ENCODE measurements at places on chromosomes 7 and 10.

DNA sequence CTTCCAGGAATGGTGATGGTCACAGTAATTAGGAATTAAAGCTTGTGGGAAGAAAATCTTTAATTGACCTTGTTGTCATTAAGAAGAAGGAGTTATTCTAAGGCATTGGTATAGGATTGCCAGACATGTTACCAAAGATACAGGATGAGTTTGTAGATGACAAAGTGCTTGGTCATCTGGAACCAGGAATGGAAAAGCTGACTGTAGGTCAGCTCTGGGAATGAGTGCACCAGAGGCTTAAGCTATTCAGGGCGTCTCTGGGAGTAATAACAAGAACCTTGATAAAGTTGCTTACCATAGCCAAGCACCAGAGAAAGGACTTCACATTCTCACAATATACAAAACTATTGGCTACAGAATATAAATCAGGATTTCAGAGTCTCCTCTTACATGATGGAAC lies 89.0 kb downstream of the PHTF2 start:
- no peak for DNase-seq

GRCh38 chr10:10320956-10321355 lies 696.7 kb upstream of the CELF2 start:
- no peak for DNase-seq

DNA sequence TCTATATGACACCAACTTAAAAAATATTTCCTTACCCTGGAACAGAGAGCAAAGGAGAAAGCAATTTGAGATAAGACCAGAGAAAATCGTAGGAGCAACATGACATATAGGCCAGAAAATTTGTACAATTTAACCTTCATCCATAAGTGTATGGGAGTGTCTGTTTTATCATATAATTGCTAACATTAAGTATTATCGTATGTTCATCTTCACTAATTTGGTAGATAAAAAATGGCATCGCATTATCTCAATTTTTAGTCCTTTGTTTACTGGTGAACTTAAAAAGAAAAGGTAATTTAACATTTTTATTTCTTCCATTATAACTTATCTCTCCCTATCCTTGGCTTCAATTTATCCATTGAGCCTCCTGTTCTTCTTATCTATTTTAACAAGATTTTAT lies 873.4 kb downstream of the KCNMA1 start:
- DNase-seq, result no peak

GRCh38 chr10:96846395-96846794 lies 14.3 kb downstream of the LCOR start:
- DNase-seq, result no peak

GRCh38 chr10:110780704-110781103 lies 91.0 kb upstream of the PDCD4 start:
- no peak for DNase-seq

DNA sequence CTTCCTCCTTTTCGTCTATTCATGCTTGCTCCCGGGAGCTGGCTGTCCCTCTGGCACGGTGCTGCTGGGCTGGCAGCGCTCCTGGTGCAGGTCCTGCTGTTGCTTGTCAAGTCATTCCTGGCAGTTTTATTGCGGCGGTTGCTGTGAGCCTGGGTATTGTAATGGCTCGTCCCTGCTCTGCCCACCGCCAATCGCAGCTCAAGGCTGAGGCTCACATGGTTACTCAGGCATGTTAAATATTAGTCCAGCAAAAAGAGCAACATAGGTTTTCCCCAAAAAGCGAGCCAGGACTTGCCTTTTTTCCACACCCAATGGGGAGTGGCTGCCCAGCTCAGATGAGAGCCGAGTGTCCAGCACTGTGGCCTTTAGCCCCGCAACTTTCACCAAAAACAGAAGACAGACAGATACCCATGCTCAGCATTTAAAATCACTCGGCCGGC lies 492.9 kb upstream of the FOXK1 start:
- no peak for DNase-seq

DNA sequence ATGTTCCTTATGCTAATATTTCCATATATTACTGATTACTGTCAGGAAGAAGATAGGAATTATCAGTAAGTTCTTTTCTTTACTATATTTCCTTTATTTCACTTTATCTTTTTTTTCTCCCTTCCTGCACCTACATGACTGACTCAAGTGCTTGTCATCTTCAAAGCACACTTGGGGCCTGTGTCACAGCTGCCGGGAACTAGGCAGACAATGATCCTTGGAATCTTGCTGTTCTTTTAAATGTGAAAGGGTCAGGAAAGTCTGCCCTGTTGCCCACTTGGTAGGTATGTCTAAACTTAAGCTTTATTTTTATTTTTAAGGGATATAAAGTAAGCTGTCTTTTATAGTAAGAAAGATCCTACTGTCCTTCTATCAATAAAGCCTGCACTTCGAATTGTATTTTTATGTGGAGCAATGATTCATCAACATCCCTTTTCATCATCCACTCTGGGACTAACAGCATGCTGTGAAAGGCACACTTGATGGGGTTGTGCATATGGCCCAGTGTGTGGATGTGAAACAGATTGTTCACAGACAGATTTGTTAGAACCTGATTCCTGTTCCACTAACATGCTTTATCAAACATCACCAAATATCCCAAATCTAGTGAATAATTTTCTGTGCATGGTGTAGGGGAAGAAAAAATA lies 556.9 kb downstream of the DNAJB9 start:
- no peak for DNase-seq

GRCh38 chr7:87926581-87927461 lies 7.2 kb upstream of the ADAM22 start:
- no peak for DNase-seq

DNA sequence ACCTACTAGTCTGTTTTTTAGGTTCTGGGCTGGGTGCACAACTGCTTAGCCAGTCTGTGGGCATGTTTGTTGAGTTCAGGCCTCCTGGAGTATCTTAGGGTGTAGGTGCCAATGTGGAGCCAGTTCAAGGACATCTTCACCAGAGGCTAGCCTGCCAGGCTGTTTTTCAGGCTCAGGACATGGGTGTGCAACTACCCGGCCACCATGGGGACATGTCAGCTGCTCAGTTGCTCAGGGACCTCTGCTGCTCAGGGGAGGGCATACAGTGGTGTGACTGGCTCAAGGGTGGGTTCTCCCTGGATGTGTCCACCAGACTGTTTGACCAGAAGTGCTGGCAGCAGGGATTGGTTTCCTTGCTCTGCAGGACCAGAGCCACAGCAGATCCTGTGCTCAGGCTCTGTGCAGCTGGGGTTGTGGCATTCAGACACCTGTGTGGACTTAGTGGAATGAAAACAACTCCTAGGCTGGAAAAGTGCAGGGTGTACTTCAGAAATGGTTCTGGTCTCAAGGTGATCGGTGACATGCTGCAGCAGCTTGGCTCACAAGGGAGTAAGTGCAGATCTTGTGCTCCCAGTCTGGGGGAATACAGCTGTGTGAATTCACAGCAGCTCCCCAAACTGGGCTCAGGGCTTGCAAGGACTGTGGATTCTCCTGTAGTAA lies 44.8 kb downstream of the PALS2 start:
- DNase-seq, result no peak

GRCh38 chr7:42174391-42174912 lies 62.6 kb downstream of the GLI3 start:
- no peak for DNase-seq
